Frontal cortex (tissue), 4 donors: ENCODE measurements at places on chromosomes 2 and 18. TPM values are rescaled to one million over a fixed set of nuclear protein-coding genes. Genes with fewer than 3 reads are reported as not detected.

Gene RAB27B
- 33.0 TPM for total RNA-seq

Gene CXCR1
- under 0.01 TPM for total RNA-seq

Gene EML6
- 5.3 TPM for total RNA-seq

Gene ZEB2
- total RNA-seq: 267 TPM

Gene MFSD2B
- total RNA-seq: 0.41 TPM

Gene LRATD1
- total RNA-seq: 29.8 TPM

Gene GAL3ST2
- total RNA-seq: 0.41 TPM

Gene KIF5C
- 388 TPM for total RNA-seq

Gene KCNK3
- 4.1 TPM for total RNA-seq

Gene DPP4
- total RNA-seq: 8.6 TPM

Gene IMMT
- 43.6 TPM for total RNA-seq

Gene DTNA
- total RNA-seq: 46.5 TPM

Gene LANCL1
- total RNA-seq: 68.1 TPM

Gene GKN2
- not detected for total RNA-seq

Gene TPRKB
- 43.2 TPM for total RNA-seq

Gene KCNS3
- 1.6 TPM for total RNA-seq

Gene PLCL1
- 32.6 TPM for total RNA-seq

Gene AGFG1
- 73.0 TPM for total RNA-seq

Gene ST6GAL2
- total RNA-seq: 144 TPM
